Trophoblast cell (in vitro differentiated cells and primary cell): ENCODE measurements at places on chromosomes 7 and 10.
A peak's percentile ranks its signal among the peaks of the same experiment; 100 is the strongest.

DNA sequence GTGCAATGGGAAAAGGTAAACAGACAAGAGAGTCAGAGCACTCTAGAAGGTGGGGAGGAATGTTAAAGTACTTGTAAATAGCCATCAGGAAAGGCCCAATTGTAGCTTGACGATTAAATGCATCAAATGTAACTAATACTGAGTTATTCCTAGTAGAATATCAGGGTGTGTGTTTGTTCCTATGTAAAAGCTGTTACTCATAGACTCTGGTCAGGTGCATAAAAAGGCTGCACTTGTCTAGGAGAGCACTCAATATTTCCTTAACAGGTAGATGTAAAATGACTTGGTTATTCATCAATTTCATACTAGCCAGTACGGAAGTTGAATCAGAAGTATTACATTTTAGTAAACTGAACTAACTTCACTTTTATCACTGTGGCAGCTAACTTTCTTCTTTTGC lies 179.7 kb upstream of the AGR3 start:
- DNase-seq, result no peak

DNA sequence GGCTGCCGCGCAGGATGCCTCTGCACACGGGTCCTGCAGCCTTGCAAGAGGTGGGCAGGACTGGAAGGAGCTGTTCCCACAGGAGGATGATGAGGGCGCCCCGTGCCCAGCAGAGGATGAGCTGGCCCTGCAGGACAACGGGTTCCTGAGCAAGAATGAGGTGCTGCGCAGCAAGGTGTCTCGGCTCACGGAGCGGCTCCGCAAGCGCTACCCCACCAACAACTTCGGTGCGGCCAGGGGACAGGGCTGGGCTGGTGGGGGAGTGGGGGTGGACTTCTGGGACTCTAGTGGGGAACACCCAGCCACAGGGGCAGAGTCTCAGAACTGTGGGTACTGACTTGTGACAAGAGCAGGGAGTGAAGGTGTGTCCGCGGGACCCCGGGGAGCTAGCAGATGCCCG lies 16.0 kb downstream of the ZFYVE27 start:
- no peak for DNase-seq

DNA sequence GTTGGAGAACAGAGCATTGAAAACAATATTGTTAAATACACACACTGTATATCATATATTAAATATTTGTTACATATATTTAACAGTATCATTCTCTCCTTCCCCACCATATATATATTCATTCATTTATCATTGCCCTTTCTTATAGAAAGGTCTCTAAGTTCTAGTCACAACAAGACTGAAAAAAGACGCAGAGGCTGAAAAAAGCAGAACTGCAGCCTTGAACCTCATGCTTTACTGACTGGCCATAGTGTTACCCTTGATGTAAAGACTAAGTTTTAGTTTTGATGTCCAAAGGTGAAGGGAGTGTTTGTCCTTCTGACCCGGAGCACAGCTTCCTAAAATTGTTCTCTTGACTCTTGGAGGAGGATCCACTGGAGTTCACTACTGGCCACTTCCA lies 247.9 kb downstream of the PTEN start:
- DNase-seq, result no peak

GRCh38 chr7:24714676-24715010 lies 42.6 kb downstream of the GSDME start:
- no peak for DNase-seq

- DNase-seq, result no peak
These were observed 138.9 kb downstream of the GRK5 start for GRCh38 chr10:119346095-119346832.

DNA sequence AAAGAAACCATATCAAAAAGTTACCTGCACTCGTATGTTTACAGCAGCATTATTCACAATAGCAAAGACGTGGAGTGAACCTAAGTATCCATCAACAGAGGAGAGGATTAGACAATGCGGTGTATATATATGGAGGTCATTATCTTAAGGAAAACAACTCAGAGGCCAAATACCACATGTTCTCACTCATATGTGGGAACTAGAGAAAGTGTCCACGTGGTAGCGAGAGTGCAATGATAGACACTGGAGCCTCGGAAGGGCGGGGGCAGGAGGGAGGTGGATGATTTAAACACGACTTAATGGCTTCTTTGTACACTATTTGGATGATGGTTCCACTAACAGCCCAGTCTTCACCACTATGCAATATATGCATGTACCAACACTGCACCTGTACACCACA lies 40.1 kb upstream of the RNF32 start:
- DNase-seq, result no peak

DNA sequence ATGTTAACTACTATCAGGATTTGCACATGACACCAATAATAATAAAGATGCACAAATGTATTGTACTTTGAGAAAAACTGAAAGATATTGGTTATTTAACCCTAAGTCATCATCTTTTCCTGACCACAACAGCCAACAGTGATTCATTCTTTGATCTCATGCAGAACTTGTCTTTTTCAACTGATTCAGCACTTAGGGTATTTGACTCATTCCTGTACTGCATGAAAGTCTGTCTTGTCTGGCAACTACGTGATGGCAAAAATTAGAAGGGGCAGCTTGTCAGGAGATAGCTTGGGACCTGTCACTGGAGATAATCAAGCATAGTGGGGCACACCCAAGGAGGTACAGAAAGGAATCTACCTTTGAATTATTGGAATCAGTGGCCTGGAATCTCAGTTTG lies 77.8 kb upstream of the LRRC17 start:
- no peak for DNase-seq

GRCh38 chr7:66283003-66283920 lies 78.1 kb downstream of the TPST1 start:
- DNase-seq, result no peak

GRCh38 chr7:20350996-20351692 lies 20.4 kb downstream of the ITGB8 start:
- no peak for DNase-seq

GRCh38 chr7:75738604-75738974 lies at the start of gene HIP1:
Gene HIP1, minus strand, starts transcription at chr7:75738941. Its CDS starts 21 bp downstream, at chr7:75738920.
- no peak for DNase-seq

GRCh38 chr7:120864141-120864900 lies 6.4 kb upstream of the TSPAN12 start:
- DNase-seq, result no peak

DNA sequence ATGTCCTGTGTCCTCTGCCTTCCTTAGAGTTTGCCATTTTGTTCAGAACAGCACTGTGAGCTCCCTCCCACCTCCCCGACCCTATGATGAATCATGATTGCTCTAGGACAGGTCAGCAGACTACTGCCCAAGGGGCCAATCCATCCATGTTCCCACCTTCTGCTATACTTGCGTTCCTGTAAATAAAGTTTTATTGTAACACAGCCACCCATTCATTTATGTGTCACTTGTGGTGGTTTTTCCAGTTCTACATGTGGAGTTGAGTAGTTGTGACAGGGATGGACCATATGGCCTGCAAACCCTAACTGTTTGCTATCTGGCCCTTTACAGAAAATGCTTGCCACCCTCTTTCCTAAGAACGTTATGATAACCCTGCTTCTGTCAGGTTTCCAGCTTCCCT lies 387.8 kb downstream of the SDK1 start:
- no peak for DNase-seq

DNA sequence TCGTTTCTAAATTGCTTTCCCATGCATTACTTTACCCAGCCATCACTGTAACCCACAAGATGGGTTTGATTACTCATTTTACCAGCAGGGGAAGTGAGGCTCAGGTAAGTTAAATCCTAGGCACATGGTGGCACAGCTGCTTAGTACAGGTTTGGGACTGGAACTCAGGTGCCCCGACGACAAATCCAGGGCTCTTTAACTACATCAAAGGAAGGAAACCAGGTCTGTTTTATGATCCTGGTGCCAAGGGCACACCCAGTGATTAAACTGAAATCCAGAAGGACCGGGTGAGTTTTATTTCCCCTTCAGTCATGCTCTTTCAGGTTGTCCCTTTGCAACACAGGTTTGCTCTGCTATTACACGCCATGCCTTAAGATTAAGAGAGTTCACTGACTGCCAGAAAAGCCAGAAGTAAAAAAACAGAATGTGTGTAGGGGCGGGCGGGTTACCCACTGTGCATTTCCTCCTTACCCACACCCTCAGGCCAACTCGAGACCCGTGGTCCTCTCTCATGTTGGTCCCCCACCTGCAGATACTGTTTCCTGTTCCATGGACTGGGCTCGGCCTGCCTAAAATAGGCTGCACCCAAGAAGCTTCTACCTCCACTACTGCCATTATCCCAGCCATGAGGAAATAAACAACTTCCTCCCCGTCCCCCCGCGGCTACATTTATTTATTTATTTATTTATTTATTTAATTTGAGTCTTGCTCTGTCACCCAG lies 55.1 kb upstream of the KDM7A start:
- DNase-seq, result peak; percentile 21

DNA sequence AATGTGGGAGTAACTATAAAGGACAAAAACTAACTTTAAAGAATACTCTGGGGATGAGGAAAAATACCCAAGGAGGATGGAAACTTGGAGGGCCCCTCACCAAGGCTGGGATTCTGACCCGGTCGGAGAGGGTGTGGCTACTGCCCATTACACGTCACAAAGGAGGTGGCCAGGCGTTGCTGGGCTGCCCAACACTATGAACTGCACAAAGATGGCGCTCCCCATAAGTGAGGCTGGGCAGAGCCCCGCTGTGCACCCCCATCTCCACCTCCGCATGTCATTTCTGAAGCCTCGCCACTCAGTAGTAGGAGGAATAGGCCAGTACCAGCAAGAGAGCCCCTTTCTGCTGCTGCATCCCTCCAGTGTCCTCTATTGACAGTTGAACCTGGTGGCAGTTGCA lies 290.1 kb upstream of the ZNF32 start:
- no peak for DNase-seq

GRCh38 chr7:128322040-128322643 lies 21.6 kb downstream of the RBM28 start:
- DNase-seq, result peak; percentile 61

DNA sequence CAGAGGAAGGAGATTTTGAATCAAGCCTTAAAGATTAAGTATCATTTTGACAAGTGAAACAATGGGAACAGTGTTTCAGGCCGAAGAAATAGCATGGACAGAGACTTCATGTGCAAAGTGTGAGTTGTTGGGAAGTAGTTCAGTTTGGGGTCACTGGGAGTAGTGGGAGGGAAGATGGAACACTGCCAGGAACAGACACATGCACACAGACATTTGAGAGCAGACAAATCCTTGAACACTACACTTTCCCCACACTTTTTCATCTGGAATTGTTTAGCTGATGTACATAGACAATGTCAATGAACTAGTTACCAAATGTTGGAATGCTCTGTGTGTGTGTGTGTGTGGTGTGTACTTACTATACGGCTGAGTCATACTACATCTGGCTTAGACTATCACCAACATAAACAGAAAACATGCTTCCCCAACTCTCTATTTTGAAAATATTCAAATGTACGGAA lies 52.4 kb upstream of the LRRC17 start:
- DNase-seq, result no peak
